ENCODE measurements at places on chromosomes 6 and 20.

DNA sequence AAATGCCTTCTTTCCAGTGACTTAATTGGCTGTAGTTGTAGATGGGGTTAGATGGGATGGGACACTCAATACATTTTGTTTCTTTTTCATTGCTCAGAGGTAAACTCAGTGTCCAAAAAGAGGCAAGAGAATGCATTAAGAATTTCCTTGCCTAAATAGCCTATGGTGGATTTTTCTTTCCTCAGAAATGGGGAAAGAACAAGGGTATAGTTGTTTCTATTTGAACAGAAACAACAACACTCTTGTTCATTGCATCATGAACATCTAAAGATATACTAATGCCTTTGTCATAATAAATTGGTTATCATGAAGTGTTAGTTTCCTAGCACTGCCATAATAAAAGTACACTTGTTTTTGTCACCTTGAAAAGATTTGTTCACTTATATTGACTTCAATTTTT lies 14.6 kb upstream of the DEFB123 start:
- no peaks in the 10 kb centered on the region for H3K27me3 ChIP-seq
- no peaks in the 10 kb centered on the region for H3K36me3 ChIP-seq
- H3K4me3 ChIP-seq, result no peak overlapping the region
- H3K4me1 ChIP-seq, result no peaks in the 10 kb centered on the region
- DNase-seq, result no peak

DNA sequence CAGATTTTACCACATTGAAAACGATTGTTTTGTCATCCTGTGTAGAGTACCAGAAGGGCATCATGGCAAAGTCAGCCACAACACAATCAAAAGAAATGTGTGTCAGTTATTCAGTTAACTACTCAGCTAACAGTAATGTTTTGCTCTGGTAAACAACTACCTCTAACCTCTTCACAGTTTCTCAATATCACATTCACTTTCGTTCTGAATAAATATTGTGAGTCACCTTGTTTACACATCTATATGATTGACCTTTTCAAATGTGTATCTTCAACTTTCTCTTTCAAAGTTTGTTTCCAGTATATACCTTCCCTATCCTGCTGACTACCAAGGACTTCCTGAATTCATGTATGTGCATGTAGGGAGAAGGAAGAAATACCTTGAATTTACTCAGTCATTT lies 216.6 kb upstream of the UFL1 start:
- no peak for DNase-seq
- no peaks in the 10 kb centered on the region for H3K4me1 ChIP-seq
- H3K27ac ChIP-seq, result no peak overlapping the region
- H3K27me3 ChIP-seq, result no peaks in the 10 kb centered on the region

DNA sequence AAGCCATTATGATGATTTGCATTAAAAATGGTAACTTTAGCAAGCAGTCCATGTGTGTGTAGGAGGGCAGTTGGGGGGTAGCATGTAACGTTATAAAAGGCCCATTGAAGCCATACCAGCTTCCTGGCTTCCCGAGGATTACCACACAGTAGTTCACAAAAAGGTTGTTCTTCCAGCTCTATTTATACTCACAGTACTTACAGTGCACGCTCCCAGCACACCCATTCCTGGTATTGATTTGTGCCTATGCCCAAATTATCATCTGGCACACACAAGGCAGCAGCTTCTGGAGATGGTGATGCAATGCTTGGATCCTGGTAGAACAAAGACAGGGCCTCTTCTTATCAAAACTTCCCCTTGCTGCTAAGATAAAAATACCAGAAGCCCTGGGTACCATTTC lies 436.8 kb downstream of the HAO1 start:
- H3K4me1 ChIP-seq, result peaks cover 3% of the 10 kb centered on the region
- DNase-seq, result no peak
- no peaks in the 10 kb centered on the region for H3K27me3 ChIP-seq
- H3K36me3 ChIP-seq, result no peaks in the 10 kb centered on the region

GRCh38 chr6:129920103-129920798 lies 59.1 kb upstream of the TMEM244 start:
- H3K36me3 ChIP-seq, result no peaks in the 10 kb centered on the region
- no peak for DNase-seq
- H3K27me3 ChIP-seq, result no peaks in the 10 kb centered on the region

- no peaks in the 10 kb centered on the region for H3K27me3 ChIP-seq
- no peak overlapping the region for H3K4me3 ChIP-seq
- no peak for DNase-seq
- no peak overlapping the region for H3K27ac ChIP-seq
Observed at GRCh38 chr6:87395431-87395830, 12.3 kb upstream of the CFAP206 start.

DNA sequence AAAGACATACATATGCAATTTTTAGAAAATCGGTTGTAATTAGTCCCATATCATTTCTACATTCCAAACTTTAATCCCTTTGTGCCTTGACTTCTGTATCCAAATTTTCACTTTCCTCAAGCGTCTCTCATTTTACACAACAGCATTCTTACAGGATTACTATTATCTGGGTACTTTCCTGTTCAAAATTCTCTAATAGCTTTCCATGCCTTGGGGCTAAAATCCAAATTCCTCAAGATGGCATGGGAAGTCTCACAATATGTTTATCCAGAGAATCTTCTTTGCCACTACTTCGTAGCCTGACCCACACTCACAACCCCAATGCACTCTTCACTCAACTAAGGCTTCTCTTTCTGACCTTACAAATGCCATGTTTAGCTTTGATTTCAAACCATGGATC lies 125.0 kb downstream of the TBX18 start:
- H3K27me3 ChIP-seq, result no peaks in the 10 kb centered on the region
- H3K36me3 ChIP-seq, result no peaks in the 10 kb centered on the region
- no peaks in the 10 kb centered on the region for H3K4me1 ChIP-seq
- no peak for DNase-seq
- no peak overlapping the region for H3K27ac ChIP-seq
- H3K4me3 ChIP-seq, result no peak overlapping the region

GRCh38 chr20:48333707-48334106 lies 494.1 kb downstream of the PREX1 start:
- no peak for DNase-seq
- H3K27ac ChIP-seq, result no peak overlapping the region

GRCh38 chr6:111603040-111603439 lies 2.6 kb downstream of the TRAF3IP2 start:
- no peaks in the 10 kb centered on the region for H3K36me3 ChIP-seq
- no peak for DNase-seq
- H3K27ac ChIP-seq, result peak overlapping the region; percentile 84
- no peaks in the 10 kb centered on the region for H3K27me3 ChIP-seq
- H3K4me3 ChIP-seq, result no peak overlapping the region
- H3K4me1 ChIP-seq, result peaks cover 7% of the 10 kb centered on the region
